ENCODE measurements at places on chromosomes 6 and 20.
A peak's percentile ranks its signal among the peaks of the same experiment; 100 is the strongest.

GRCh38 chr6:113464536-113464935, 392.6 kb upstream of the MARCKS start:
- DNase-seq = no peak

DNA sequence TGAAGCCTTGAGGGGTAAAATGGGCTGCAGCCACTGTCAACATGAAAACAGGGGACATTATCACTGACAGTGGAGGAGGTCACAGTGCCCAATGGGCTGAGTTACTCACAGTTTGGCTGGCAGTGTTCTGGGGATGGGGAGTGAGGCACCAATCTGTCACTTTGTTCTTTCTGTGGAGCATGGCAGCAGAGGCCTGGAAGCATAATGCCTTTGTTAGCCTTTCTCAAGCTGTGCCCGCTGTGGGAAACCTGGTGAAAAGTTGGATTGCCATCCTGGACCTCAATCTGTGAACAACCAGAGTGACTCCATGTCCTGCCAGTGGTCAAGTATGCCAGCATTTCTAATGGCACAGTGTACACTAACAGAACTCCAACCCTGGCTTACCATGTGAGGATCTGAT, 143.6 kb downstream of the OR2B2 start:
- DNase-seq = no peak

- peak; percentile 39 for DNase-seq
Measured at GRCh38 chr6:37381579-37381978, 27.8 kb downstream of the RNF8 start.

- DNase-seq = no peak
Measured at GRCh38 chr6:7169296-7169721, 61.5 kb downstream of the RREB1 start.

- DNase-seq = no peak
Measured at GRCh38 chr6:147311218-147311617, 107.0 kb downstream of the STXBP5 start.

GRCh38 chr20:10613911-10614310, 59.9 kb downstream of the JAG1 start:
- DNase-seq = no peak

- DNase-seq = no peak
Measured at GRCh38 chr20:20614391-20614790, 98.1 kb downstream of the RALGAPA2 start.

GRCh38 chr6:148608199-148608951, 138.5 kb upstream of the UST start:
- DNase-seq = no peak

- peak; percentile 21 for DNase-seq
Measured at GRCh38 chr6:161273274-161273751, 548 bp downstream of the AGPAT4 start.

DNA sequence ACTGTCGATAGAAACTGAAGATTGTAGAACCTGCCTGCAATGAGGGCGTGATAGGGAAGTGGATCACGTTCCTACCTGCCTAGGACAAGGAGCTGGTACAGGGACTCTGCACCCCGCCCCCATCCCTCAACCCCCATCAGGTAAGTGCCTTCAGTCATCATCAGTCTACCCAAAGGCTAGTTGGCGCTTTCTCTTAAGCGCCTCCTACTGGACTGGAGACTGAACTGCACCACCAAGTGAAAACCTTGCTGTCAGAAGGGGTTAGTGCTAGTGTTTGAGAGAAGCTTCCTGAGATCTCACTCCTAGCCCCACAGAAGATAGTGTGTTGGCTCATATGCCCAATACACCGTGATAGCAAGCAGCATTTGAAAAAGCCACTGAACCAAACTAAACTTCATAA, 706.5 kb upstream of the MAN1A1 start:
- DNase-seq = no peak

GRCh38 chr20:23362392-23363256, 642 bp downstream of the GZF1 start:
- DNase-seq = no peak
